Upper lobe of right lung (tissue), 1 donor: ENCODE measurements at places on chromosomes 7 and 10. TPM values are rescaled to one million over a fixed set of nuclear protein-coding genes. Genes with fewer than 3 reads are reported as not detected.
A peak's percentile ranks its signal among the peaks of the same experiment; 100 is the strongest.

Gene HOXA10
- 0.38 TPM for total RNA-seq

DNA sequence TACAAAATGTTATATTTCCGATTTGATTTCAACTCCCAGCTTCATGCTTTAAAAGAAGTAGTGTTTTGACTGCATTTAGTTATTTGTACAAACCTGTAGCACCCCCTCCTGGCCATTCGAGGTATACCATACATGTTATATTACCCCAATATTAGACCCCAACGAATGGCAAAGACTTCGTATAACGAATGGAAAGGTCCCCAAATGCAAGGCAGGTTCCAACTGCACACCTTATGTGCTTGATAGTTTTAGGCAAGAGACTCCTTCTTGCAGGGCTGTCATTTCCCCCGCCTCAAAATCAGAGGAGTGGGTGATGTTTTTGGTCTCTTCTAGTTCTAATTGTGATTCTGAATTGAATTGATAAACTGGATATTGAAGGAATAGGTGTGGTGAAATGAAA lies 101.1 kb upstream of the TARP start:
- no peaks in the 10 kb centered on the region for H3K27me3 ChIP-seq
- H3K4me1 ChIP-seq: peaks cover 6% of the 10 kb centered on the region
- no peak overlapping the region for H3K4me3 ChIP-seq
- no peak for DNase-seq

DNA sequence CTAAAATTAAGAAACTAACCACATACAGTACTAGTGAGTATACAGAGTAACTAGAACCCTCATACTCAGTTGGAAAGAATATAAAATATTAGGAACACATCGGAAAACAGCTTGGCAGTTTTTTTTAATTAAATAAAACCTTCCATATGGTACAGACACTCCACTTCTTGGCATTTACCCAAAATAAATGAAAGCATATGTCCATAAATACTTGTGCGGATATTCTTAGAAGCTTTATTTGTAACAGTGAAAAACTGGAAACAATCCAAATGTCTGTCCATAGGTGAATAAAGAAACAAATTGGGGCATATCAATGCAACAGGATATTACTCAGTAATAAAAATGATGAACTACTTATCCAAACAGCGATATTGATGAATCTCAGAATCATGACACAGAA lies 410.0 kb downstream of the HTR7 start:
- no peak for DNase-seq
- no peaks in the 10 kb centered on the region for H3K4me1 ChIP-seq
- no peak overlapping the region for H3K27ac ChIP-seq
- no peaks in the 10 kb centered on the region for H3K27me3 ChIP-seq

Gene CALD1
- 213 TPM for total RNA-seq

Gene LEP
- total RNA-seq: not detected

DNA sequence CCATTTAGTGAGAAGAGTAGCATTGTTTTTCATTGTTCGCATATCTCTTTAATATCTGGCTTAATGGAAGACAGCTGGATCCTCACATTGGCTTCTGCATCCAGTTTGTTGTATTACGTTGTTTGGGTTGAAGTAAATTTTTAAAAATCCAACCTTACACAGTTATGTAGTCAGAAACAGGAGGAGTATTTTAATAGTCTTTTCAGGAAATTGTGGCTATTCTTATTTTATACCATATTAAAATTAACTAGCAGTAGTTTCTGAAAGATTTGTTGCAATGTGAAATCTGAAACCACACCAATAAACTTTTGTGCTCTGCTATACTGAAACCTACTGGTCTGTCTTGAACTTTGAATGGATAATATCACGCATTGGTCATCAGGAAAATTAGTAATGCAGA lies 27.9 kb downstream of the MYPN start:
- no peak for DNase-seq
- H3K4me3 ChIP-seq: no peak overlapping the region
- H3K36me3 ChIP-seq: no peaks in the 10 kb centered on the region
- H3K4me1 ChIP-seq: no peaks in the 10 kb centered on the region

Gene FZD1
- total RNA-seq: 25.7 TPM

Gene TUBAL3
- total RNA-seq: not detected

Gene VWA2
- total RNA-seq: 15.5 TPM

Gene SPDYE2
- not detected for total RNA-seq

DNA sequence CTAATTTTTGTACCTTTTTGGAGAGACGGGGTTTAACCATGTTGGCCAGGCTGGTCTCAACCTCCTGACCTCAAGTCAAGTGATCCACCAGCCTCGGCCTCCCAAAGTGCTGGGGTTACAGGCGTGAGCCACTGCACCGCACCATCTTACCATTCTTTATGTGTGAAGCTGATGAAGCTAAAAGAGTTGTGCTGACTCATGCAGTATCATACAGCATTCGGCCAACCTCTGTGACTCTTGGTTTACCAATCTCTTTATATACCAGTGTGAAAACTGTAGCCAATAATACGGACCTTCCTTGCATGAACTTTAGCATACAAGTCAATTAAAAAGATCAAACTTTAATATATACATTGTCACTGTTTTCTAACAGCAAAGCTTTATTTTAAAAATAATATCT lies 878.2 kb upstream of the MBL2 start:
- H3K4me1 ChIP-seq: no peaks in the 10 kb centered on the region
- no peak for DNase-seq
- H3K36me3 ChIP-seq: no peaks in the 10 kb centered on the region
- no peak overlapping the region for H3K4me3 ChIP-seq
- no peak overlapping the region for H3K27ac ChIP-seq
- no peaks in the 10 kb centered on the region for H3K27me3 ChIP-seq

Gene MEOX2
- total RNA-seq: 21.9 TPM

GRCh38 chr10:132137111-132138072 lies 49.4 kb upstream of the DPYSL4 start:
- H3K4me3 ChIP-seq: no peak overlapping the region
- no peak overlapping the region for H3K27ac ChIP-seq
- DNase-seq: peak; percentile 52
- H3K27me3 ChIP-seq: peaks cover 31% of the 10 kb centered on the region

- H3K4me1 ChIP-seq: peaks cover 39% of the 10 kb centered on the region
- H3K27me3 ChIP-seq: no peaks in the 10 kb centered on the region
- H3K27ac ChIP-seq: peak overlapping the region; percentile 33
- DNase-seq: no peak
- H3K4me3 ChIP-seq: no peak overlapping the region
- H3K36me3 ChIP-seq: no peaks in the 10 kb centered on the region
These were observed 96.3 kb downstream of the JAZF1 start for GRCh38 chr7:28083998-28084985.

Gene SFTPA2
- 13,814 TPM for total RNA-seq

Gene GCK
- 0.23 TPM for total RNA-seq

GRCh38 chr7:41581041-41581440 lies 121.8 kb downstream of the INHBA start:
- no peak overlapping the region for H3K27ac ChIP-seq
- no peaks in the 10 kb centered on the region for H3K4me1 ChIP-seq
- DNase-seq: no peak
- no peak overlapping the region for H3K4me3 ChIP-seq
- no peaks in the 10 kb centered on the region for H3K27me3 ChIP-seq

GRCh38 chr7:4244635-4245034 lies 437.5 kb upstream of the FOXK1 start:
- H3K4me1 ChIP-seq: no peaks in the 10 kb centered on the region
- no peak for DNase-seq
- no peak overlapping the region for H3K27ac ChIP-seq
- H3K27me3 ChIP-seq: no peaks in the 10 kb centered on the region
- no peak overlapping the region for H3K4me3 ChIP-seq
- no peaks in the 10 kb centered on the region for H3K36me3 ChIP-seq

Gene ARMH3
- total RNA-seq: 37.2 TPM

Gene MACC1
- total RNA-seq: 22.1 TPM

GRCh38 chr7:155965010-155965409 lies 152.7 kb upstream of the SHH start:
- no peaks in the 10 kb centered on the region for H3K27me3 ChIP-seq
- H3K4me1 ChIP-seq: no peaks in the 10 kb centered on the region
- DNase-seq: no peak
- no peak overlapping the region for H3K27ac ChIP-seq

Gene GRM3
- total RNA-seq: not detected

DNA sequence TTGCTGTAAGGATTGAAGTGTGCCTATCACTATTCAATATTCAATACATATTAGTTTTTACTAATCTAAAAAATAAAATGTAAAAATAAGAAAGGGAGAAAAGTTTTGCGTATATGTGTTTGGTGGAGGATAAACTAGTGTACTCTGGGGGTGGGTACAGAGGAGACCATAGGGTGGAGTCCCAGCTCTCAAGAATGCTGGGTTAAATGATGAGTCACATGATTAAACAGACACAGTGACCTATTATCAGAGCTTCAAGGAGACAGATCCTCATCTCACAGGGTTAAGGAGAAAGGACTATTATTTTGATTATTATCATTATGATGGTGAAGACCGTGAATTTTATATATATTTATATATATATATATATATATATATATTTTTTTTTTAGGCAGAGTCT lies 77.5 kb downstream of the AFAP1L2 start:
- no peak overlapping the region for H3K27ac ChIP-seq
- no peaks in the 10 kb centered on the region for H3K4me1 ChIP-seq
- H3K4me3 ChIP-seq: no peak overlapping the region
- no peaks in the 10 kb centered on the region for H3K27me3 ChIP-seq

DNA sequence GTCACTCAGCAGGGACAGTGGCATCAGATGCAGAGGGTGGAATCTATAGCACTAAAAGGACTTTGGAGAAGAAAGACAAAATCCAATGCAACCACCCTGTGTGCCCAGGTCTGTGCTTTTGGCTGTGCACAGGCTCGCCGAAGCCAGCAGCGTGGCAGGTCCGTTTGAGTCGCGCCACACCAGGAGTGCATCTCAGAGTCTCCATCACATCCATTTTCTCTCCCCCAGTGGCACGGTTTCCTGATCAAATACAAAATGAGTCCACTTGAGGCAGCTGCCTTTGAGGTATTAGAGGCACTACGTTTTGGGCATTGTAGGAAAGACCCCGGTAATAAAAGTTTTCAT lies 23.4 kb upstream of the PROSER2 start:
- H3K27me3 ChIP-seq: no peaks in the 10 kb centered on the region
- H3K4me3 ChIP-seq: no peak overlapping the region
- no peaks in the 10 kb centered on the region for H3K4me1 ChIP-seq
- DNase-seq: no peak

- no peaks in the 10 kb centered on the region for H3K27me3 ChIP-seq
- no peak for DNase-seq
- H3K27ac ChIP-seq: no peak overlapping the region
- H3K4me3 ChIP-seq: no peak overlapping the region
These were observed 34.1 kb upstream of the PITRM1 start for GRCh38 chr10:3206511-3207157.

DNA sequence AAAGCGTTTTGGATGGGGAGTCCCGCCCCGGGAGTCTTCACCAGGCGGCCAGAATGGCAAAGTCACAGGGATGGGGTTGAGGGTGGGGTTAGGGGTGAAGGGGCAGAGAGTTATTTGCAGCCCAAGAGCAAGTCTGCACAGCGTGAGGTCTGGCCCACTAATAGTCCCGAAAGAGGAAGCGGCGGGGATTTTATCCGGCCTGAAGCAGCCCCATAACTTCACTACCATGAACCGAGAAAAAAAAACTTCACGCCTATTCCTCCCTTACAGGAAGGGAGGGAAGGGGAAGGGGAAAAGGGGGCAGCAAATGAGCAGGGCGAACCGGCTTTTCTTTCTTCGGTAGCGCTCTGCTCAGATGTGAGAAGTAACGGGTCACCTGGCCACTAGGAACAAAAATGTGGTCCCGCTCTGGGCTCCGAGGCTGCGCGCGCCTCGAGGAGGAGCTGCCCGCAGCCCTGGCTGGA lies 712 bp downstream of the ITPRIP start:
- H3K27ac ChIP-seq: peak overlapping the region; percentile 97
- H3K4me3 ChIP-seq: peak overlapping the region; percentile 91
- peaks cover 54% of the 10 kb centered on the region for H3K4me1 ChIP-seq
- H3K27me3 ChIP-seq: no peaks in the 10 kb centered on the region

DNA sequence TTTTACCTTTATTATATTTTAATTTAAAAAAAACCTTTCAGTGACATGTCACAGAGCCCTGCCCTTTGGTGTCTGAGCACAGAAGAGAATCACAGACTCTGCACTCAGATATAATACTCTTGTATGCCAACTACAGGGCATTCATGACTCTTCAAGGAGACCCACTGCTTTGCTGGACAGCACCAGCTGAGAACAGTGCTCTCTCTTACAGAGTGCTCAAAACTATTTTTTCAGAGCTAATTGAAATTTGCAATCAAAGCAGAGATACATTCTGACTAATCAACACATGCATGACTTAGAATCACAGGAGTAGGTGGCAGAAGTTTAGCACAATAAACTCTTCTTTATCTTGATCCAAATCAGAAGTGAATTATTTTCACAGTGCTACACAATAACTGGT lies 99.1 kb downstream of the OSBPL3 start:
- H3K4me1 ChIP-seq: no peaks in the 10 kb centered on the region
- no peaks in the 10 kb centered on the region for H3K36me3 ChIP-seq
- H3K27ac ChIP-seq: no peak overlapping the region
- no peak for DNase-seq
- H3K27me3 ChIP-seq: no peaks in the 10 kb centered on the region

GRCh38 chr10:104351061-104351702 lies 2.5 kb upstream of the CFAP58 start:
- no peaks in the 10 kb centered on the region for H3K36me3 ChIP-seq
- peak overlapping the region; percentile 55 for H3K27ac ChIP-seq

DNA sequence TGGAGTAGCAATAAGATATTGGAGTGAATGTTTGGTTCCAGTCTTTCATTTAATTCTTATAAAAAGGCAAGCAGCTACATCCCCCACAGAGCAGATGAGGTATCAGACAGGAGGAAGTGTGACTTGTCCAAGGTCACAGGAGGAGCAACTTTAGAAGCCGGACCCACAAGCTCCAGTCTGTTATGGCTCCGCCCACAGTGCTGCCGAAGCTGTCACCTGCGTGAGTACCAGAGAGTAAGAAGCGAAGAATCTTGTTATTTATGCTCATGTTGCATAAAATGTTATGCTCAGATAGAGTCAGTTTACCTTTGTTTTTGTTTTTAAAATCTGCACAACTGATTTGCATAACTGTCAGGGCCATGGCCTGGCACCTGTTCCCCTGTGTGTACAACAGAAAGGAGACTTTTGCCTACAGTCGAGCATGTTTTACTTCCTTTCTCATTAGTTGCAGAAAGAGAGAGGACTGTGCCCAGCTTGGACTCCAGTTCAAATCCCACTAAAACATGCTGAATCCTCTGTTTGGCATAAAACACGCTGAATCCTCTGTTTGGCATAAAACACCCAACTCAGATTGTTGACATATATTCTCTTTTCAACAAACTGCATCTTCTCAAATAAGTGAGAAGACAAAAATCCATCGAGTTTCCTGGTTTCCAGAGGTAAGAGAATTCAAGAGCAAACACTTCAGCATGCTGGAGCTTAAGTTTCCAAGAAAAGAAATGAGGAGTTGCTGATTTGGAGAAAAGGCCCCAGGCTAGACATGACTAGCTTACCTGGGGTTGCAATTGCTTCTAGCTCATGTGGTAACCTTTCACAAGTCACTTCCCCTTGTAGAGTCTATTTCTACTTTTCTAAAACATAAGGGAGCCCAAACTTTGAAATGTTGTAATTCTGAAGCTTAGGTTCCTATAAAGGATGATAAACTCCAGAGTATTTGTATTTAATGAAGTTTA lies 409.8 kb upstream of the ZMIZ1 start:
- no peak for DNase-seq
- peaks cover 13% of the 10 kb centered on the region for H3K4me1 ChIP-seq
- no peaks in the 10 kb centered on the region for H3K27me3 ChIP-seq
- no peak overlapping the region for H3K4me3 ChIP-seq
- H3K27ac ChIP-seq: no peak overlapping the region

- no peak overlapping the region for H3K4me3 ChIP-seq
- no peaks in the 10 kb centered on the region for H3K36me3 ChIP-seq
- H3K27ac ChIP-seq: no peak overlapping the region
These were observed 2.8 kb downstream of the SMO start for GRCh38 chr7:129191272-129191671.

Gene NPFFR1
- total RNA-seq: 1.1 TPM

Gene GHRHR
- total RNA-seq: not detected

Gene SRGN
- total RNA-seq: 225 TPM
